ENCODE measurements at places on chromosomes 2 and 18.

DNA sequence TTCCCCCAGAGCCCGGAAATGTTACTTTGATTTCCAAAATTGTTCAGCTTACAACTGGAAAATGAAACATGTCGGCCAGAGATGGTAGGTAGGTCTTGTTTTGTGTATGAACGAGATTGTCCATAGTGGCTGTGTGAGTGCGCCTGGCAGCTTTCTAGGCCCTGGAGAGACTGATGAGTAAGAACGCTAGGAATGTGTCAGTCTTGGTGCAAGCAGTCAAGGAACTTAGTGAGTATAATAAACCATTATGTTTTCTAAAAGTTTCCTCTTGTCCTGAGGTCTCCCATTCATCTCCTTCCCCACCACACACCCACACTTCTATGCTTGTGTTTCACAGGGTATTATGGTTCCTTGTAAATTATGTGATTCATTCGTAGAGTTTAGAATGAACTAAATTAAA, 234.2 kb downstream of the CDH2 start:
- DNase-seq: no peak

GRCh38 chr2:3469486-3469885, 49.8 kb downstream of the ADI1 start:
- no peak for DNase-seq

DNA sequence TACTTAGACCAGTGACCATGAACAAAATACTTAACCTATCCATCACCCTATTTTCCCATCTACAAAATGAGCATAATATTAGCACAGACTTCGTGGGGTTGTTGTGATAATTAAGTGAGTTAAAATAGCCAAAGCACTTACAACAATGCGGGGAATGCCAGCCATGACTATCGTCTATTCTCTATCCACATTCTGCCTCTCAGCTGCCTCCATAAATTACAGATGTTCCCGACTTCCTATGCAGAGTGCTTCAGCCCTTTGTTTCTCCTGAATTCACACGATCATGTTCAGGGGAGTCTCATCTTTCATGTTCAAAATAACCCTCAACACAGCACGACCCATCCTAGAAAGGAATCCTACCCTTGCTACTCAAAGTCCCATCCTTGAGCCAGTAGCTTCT, 211.6 kb downstream of the EN1 start:
- DNase-seq: no peak

- DNase-seq: no peak
These were observed 37.7 kb downstream of the ANKRD12 start for GRCh38 chr18:9174302-9174701.

DNA sequence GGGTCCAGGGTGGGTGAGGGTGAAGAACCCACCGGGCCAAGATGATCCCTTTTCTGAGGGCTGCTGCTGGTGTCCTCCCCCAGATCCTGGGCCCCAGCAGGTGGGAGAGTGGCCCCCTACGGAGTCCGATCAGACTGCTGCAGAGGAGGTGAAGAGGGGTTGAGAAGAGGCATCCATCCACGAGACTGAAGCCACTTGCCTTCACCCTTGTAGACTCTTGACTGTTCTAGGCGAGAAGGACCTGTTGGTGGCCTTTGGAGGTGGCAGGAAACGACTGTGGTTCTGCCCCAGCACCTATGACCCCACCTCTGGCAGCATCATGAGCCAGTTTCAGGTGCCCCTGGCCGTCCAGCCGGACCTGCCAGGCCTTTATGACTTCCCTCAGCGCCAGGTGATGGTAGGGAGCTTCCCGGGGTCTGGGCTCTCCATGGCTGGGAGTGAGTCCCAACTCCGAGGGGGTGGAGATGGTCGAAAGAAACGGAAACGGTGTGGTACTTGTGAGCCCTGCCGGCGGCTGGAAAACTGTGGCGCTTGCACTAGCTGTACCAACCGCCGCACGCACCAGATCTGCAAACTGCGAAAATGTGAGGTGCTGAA, 1.5 kb downstream of the TET3 start:
- no peak for DNase-seq
